Glutamatergic neuron (in vitro differentiated cells): ENCODE measurements at places on chromosomes 1 and 21. TPM values are rescaled to one million over a fixed set of nuclear protein-coding genes. Genes with fewer than 3 reads are reported as not detected.

DNA sequence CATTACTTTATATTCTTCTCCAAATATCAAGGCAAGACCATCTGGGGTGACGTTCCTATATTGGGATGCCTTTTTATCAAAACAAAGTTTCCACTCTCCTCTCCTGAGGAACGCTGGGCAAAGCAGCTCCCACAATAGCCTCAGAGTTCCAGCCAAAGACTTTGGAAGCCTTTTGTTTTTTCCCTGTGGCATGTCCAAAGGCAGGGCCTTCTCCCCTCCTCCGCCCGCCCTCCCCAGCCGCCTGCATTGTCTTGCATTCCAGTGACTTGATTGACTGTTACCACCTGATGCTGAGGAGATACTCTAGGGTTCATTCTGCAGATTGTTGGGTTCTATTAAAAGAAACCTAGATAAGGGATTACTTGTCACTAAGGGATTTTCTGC lies 43.5 kb downstream of the PROX1 start:
- DNase-seq = no peak

GRCh38 chr1:69203166-69203565 lies 364.6 kb upstream of the LRRC7 start:
- DNase-seq = no peak

DNA sequence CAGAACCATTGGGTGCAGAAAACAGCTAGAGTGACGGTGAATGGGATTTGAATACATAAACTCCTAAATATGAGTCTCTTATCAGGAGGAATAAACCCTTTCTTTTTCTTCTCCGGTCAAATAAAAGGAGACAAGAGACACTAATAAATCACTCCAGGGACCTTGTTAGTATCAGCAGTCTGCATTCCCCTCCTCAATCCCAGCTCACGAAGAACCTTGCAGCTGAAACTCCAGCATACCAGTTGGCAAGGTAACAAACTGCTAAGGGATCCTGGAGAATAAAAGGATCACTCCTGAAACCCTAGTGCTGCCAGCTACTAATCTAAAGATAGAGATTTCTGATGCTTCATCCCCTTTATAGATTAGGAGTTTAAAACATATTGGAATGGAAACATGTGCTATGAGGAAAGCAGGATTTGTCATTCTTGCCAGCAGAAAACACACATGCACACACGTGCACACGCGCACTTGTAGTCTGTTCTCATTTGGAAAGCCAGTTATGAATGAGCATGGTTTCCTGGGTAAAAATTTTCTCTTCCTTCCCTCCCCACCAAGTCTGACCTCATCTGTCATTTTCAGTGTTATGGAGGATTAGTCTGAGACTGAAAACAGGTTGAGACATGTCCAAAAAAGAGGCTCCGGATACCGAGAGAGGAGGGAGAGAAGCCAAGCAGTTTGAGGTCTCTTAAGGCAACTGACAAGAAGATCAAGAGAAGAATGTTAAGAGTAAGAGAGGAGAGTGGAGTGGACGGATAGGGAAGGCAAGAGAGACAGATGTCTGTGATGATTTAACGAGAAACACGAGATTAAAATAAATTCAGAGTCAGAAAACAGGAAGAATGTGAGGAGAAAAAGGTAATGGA lies 10.9 kb downstream of the IER5 start:
- DNase-seq = no peak

DNA sequence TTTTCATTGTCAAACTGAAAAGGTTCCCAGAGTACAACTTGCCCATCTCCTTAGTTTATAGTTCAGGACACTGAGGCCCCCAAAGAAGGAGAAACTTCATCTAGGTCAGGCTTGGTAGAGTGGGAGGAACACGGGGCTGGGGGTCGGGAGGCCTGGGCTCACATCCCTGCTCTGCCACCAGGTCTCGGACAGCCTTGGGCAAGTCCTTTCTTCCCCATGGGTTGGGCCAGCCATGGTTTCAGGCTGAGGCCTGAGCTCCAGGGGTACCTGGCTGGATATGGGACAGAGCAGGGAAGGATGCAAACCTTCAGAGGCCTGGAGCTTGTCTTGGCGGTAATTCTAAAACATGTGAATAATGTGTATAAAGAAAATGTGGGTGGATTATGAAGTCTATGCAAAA lies 17.0 kb downstream of the FOXO6 start:
- DNase-seq = no peak

- no peak for DNase-seq
These were observed 58.3 kb downstream of the KCNJ15 start for GRCh38 chr21:38315122-38315521.

GRCh38 chr1:162387226-162388082 lies 5.9 kb downstream of the C1orf226 start:
- DNase-seq = no peak

DNA sequence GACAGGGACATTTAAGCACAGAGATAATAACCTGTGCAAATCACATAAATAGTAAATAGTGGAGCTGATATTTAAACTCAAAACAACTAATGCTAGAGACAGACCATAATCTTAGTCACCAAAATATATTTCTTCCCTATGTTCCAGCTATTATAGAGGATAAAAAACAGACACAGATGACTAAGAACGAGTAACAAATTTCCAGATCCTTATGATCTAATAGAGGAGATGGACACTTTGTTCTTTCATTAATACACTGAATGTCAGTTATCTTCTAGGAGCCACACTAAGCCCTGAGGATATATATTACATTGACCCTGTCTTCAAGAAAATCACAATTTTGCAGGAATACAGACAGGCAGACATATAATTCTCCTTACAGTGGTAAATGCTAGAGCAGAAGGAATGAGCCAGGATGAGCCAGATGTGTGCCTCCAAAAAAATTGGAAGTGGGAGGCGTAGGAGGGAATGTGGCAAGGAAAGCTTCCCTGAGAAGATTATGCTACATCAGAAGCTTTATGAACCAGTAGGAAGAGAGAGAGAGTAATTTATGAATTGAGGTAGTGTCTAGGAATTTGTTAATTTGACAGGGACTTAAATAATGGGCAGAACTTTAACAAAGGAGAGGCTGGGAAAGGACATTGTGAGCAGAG lies 395.4 kb upstream of the BEND5 start:
- no peak for DNase-seq

- no peak for DNase-seq
These were observed 33.8 kb downstream of the STPG1 start for GRCh38 chr1:24379733-24380315.

GRCh38 chr1:188822248-188822647 lies 1655.4 kb downstream of the BRINP3 start:
- DNase-seq = no peak

DNA sequence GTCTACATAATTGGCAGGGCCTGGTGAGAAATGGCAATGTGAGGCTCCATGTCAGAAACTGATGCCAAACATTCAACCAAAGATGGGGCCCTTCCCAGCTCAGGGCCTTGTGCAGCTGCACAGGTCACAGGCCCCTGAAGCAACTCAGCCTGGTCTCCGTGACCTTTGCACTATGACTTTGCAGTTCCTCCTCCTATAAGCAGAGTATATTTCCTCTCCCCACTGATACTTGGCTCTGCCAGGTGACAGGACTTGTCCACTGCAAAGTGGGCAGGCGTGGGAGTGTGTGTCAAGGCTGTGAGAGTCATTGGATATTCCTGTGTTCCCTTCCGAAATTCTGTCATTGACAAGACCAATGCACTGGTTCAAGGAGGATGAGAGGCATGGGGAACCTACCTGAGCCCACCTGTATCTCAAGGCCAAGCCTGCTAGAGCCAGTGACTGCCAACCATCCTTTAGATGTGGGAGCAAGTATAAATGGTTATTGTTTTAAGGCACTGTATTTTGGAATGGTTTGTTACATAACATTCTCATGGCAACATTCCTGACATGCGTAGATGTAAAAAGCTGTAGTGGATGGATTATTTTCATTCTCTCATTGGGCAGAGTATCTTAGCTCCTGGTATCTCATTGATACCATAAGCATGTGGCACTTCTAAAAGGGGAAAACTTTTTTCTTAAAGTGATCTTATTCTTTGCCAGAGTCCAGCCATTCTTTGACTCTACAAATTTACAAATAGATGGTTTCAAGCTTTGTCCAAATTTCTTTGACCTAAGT lies 75.2 kb downstream of the CNIH3 start:
- no peak for DNase-seq

DNA sequence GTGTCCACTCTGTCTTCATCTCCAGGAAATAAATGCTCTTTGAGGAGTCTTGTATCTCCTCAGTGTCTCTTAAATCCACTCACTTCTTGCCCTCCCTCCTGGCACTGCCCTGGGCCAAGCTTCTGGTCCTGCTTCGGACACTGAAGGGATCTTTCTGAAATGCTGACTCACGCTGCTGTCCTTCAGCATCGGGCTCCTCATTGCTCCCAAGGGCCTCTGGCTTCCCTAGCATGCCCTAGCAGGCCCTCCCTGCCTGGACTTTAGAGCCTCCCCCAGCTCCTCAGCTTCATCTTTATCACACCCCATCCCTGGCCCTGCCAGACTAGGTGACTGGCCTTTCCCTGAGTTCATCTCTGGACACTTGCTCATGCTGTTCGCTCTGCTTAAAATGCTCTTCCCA lies 96.6 kb downstream of the FOXD2 start:
- DNase-seq = no peak

- no peak for DNase-seq
These were observed 21.5 kb upstream of the DDOST start for GRCh38 chr1:20682571-20683236.

DNA sequence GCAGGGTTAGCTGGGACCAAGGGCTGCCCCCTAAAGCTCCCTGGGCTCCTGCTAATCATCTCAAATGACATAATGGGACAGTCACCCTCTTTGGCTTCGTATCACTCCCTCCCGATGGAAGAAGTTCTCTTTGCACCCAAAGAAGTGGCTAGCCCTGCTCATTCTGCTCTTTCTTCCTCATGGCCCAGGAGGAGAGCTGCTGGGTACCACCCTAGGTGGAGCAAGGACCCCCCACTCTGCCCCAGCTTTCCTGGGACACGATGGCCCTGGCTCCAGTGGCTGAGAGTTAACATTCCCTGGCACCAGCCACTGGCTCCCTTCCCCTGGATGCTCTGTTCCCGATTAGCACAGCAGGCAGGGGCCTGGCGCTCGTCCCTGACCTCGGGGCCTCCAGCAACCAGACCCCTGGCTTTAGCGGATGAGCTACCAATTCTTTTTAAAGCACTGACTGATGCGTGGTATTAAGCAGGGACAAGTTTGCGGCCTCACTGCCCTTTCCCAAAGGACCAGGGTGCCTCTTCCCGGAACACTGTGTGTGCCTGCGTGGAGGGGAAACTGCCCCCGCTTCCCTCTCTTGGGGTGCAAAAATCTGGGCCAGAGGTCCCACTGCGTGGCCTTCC lies 1.2 kb downstream of the MYOM3 start:
- no peak for DNase-seq

DNA sequence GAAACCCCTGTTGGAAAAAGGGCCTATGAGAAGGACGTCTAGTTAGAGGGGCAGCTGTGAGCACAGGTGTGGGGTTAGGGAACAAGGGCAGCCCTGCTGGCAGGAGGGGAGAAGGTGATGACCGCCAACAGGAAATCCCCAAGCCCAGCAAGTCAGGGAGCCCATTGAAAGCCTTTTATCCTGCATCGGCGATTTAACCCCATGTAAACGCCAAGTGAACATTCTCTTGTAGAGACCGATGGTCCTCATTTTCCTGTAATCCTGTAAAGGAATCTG lies 1.1 kb upstream of the BSND start:
- no peak for DNase-seq

- DNase-seq = no peak
These were observed 13.9 kb downstream of the URB1 start for GRCh38 chr21:32378956-32379355.

GRCh38 chr1:155085504-155086127 lies 7.0 kb downstream of the EFNA3 start:
- DNase-seq = no peak

- no peak for DNase-seq
These were observed 101.3 kb upstream of the ARTN start for GRCh38 chr1:43832255-43832654.

DNA sequence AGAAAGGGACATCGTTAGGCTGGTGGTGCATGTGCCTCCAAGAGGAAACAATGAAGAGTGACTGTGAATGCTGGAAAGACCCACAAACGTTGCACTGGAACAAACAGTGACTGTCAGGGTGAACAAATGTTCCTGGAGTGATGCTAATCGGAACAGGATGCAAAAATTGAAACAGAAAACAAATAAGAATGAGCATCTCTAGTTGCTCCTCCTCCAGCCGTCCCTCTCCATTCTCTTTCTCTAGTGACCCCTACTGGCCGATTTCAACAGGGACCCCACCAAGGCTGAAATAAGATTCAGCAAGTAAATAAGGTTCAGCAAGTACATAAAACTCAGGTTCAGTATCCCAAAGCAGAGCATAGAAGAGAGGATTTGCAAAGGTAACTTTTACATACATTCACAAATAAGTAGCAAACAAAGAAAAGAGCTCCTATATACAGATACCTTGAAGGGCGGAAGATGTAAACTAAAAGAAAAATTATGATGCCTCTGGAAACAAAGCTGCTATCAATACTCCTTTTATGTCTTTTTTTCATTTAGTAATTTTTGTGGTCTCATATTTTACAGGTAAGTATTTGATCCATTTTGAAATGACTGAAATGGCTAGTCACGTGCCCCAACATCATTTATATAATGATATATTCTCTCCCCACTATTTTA lies 836.1 kb upstream of the ADAMTS5 start:
- DNase-seq = peak; percentile 38

DNA sequence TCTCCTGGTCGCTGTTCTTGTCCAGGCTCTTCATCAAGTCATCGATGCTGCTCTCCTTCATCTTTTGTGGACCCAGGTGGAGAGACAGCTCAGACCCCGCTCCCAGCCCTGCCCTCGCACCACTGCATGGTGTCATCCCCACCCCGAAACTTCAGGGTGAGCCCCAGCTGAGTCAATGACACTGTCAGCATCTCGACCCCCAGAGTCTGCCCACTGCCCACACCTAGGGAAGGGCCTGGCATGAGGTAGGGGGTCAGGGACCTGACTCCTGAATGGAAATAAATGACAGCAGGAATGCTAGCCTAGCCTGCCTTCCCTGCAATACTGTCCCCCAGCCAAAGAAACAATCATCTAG lies 1.6 kb upstream of the S100A6 start:
- no peak for DNase-seq

DNA sequence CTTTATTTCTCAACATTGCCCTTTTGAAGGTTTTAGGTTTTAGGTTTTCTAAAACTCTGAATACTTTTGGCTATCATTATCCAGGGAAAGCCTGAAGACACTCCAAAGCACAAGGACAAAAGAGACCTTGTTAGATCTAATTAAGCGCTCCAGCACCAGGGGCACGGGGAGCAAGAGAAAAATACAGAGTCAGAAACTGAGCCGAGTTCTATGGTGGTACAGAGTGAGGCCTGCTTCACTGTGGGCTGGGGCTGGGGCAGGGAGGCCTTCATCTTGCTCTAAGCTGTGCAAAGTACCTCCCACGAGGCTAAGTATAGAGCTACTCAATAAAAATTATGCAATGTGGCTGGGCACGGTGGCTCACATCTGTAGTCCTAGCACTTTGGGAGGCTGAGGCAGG lies 19.7 kb upstream of the RAB4A start:
- DNase-seq = no peak

GRCh38 chr1:44161546-44161945 lies 20.1 kb upstream of the KLF18 start:
- DNase-seq = no peak

The RNU1-4 gene
- 3,598 TPM for total RNA-seq

The ARHGAP30 gene
- total RNA-seq = not detected

The AMY2A gene
- not detected for total RNA-seq

The LEPR gene
- total RNA-seq = 6.8 TPM

The OR2M3 gene
- not detected for total RNA-seq

The CYP4X1 gene
- 0.81 TPM for total RNA-seq

The PRKCZ gene
- 120 TPM for total RNA-seq

The AQP10 gene
- total RNA-seq = not detected

The DHDDS gene
- 64.6 TPM for total RNA-seq

The B4GALT2 gene
- total RNA-seq = 45.7 TPM

The SLFNL1 gene
- 0.20 TPM for total RNA-seq

The LRRN2 gene
- 6.9 TPM for total RNA-seq

The ACBD3 gene
- total RNA-seq = 33.7 TPM

The TPTE gene
- not detected for total RNA-seq
